ENCODE measurements at places on chromosomes 4 and X.

GRCh38 chrX:122046815-122047214, 999.4 kb downstream of the GLUD2 start:
- no peak for DNase-seq

- no peak for DNase-seq
These were observed 55.0 kb upstream of the PRDM5 start for GRCh38 chr4:120977435-120977997.

DNA sequence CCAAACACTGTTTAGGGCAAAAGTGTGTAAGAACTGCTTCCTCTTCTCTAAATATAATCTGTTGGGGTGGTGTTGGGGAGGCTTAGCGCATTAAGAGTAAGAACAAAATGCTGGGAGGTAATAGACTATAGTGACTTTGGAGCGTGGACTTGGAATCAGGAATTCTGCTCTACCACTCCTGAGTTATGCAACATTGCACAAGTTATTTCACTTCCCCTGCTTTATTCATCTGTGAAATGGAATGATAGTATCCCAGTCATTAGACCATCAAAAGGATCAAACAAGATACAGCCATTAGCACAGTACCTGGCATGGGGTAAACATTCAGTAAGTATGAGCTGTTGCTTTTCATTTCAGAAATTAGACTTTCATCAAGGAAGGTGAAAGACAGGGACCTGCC, 58.7 kb downstream of the IGFBP7 start:
- DNase-seq: no peak

DNA sequence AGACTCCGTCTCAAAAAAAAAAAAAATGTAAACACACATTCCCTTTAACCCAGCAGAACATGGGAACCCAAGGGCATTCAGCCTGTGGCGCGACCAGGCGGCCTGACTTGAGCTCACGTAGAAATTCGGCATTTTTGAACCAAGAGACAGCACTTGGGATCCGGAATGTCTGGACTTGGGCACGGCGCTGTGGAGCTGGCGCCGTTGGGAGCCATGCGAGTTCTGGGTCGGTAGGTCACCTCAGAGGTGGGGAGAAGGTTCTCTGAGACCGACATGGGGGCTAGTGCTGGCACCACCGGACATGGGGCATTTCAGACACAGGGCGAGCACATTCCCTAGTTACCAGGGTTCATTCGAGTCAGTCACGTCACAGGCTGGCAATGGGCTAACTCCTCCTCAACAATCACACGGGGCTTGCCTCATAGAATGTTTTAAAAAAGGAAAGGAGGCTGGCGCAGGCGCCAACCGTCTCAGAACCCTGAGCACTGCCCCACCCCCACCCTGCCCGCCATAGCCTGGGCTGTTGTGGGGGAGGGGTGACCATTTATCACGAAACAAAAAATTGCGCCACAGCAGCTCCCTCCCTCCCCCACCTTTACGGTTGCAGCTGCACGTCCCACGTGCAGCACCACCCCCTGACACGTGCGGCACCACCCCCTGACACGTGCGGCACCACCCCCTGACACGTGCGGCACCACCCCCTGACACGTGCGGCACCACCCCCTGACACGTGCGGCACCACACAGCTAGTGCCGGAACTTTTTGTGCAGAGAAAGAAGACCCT, at the start of gene TEX28:
TEX28 (minus strand) TSS at position 334 of the 784 bp plus-strand sequence. CDS start 3,007 bp downstream, outside the sequence.
- DNase-seq: no peak

DNA sequence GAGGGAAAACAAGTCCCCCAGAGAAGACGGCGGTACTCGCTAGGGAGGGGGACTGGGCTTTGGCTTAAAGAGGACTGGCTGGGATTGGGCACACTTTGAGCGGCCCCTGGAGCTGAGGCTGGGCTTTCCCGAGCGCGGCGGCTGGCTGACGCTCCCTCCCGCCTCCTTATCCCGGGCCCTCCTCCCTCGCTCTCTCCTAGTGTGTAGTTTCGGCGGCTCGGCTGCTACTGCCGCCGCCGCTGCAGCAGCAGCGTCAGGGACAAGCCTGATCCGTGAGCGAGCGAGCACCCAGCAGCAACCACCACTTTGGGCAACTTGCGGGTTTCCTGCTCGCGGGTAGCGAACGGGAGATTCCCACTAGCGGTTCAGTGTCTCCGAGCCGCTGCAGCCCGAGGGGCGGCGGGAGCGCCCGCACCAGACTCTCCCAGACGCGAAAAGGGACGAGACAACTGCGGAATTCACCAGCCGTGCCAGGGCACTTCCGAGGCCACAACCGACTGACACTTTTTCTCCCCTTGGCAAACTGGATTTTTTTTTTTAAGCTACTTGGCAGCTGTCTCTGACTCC, 632 bp upstream of the PCDH7 start:
- no peak for DNase-seq

- DNase-seq: no peak
These were observed 113.2 kb downstream of the USP9X start for GRCh38 chrX:41198410-41198809.

DNA sequence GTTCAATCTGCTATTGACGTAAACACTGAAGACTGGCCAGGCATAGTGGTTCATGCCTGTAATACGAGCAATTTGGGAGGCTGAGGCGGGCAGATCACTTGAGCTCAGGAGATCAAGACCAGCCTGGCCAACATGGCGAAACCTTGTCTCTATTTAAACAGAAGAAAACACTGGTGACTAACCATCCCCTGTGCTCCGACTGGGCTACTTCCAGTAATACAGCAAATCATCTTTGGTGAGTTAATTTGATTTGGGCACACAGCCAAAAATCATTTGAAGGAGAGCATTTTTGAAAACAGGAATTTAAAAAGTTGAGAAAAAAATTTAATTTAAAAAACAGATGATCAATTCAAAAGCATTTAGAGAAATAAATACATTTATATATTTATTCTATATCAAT, 52.0 kb downstream of the SEC24D start:
- DNase-seq: no peak

DNA sequence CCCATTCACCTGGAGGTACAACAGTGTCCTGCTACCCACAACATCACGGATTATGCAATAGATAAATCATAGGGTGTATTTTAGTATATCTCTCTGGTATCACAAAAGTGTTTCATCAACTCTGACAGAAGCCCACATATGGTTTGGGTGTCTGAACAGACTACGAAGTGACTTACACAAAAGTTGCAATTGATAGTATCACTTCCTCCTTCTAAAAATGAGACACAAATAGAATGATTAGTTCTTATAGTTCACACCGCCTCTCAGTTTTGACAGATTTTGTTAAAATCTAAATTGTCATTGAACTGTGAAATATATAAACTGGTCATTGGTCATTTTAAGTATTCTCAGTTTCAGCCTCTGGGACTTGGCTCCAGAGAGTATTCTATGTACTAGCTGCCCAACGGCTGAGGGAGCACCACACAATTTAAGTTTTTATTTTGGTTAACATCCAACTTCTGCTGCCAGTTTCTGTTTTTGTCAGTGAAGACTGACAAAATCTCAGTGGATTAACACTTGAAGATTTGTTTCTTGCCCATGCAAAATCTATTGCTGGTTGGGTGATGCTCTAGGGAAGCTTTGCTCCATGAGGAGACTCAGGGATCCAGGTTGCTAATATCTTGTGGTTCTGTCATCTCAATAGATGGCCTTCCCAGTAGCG, 113.8 kb upstream of the PUDP start:
- no peak for DNase-seq

DNA sequence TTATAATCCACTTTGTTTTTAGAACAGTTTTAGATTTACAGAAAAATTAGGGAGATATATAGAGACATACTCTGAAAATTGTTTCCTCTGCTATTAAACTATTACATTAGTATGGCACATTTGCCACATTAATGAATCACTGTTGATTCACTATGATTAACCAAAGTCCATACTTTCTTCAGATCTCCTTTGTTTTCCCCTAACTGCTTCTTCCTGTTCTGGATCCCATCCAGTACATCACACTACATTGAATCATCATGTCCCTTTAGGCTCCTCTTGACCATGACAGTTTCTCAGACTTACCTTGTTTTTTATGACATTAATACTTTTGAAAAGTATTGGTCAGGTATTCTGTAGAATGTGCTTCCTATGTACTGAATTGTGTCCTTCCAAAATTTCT, 109.2 kb upstream of the EDNRA start:
- no peak for DNase-seq

DNA sequence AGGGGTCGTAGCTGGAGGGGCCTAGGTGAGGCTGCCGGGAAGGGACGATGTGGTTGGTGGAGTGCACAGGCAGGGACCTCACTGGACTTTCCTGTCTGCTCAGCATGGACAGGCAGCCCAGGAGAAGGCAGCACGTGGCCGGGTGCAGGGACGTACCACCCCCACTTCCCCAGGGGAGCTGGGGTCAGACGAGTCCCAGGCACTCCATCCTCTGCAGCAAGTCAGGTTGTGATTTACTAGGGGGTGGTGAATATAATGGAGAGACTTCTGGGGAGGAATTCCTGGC, 1.5 kb upstream of the CTBP1 start:
- no peak for DNase-seq

DNA sequence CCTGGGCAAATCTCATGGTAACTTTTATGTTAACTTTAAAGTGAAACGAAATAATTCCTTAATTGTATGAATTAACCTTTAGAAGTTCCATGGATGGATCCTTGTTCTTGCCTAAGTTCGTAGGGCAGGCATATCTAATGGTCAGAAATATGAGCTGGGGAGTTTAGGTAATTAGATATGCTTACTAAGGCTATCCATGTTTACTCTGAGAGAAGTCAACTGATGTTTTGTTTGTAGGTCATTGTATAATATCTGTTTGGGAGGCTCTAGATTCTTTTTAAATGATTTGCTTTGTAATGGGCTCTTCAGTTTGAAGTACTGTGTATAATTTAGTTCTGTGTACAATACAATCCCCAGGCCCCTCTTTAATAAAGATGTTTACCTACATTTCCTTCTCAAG, 117.0 kb downstream of the DCK start:
- DNase-seq: no peak

GRCh38 chrX:132330156-132330729, 111.0 kb upstream of the RAP2C start:
- DNase-seq: no peak

DNA sequence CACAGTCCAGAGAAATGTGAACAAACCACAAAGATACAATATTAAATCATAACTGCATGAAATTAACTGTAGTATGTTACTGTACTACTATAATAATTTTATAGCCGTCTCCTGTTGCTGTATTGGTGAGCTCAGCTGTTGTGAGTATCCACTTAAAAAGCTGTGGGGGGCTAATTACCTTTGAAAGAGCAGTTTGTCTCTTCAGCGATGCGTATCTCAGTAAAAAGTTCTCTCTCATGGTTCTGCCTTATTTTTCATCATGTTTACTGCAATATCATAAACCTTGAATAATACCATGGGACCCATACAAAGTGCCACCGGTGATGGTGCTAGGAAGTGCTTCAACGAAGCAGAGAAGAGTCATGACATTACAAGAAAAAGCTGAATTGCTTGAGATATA, 8.4 kb upstream of the MSMO1 start:
- DNase-seq: no peak

DNA sequence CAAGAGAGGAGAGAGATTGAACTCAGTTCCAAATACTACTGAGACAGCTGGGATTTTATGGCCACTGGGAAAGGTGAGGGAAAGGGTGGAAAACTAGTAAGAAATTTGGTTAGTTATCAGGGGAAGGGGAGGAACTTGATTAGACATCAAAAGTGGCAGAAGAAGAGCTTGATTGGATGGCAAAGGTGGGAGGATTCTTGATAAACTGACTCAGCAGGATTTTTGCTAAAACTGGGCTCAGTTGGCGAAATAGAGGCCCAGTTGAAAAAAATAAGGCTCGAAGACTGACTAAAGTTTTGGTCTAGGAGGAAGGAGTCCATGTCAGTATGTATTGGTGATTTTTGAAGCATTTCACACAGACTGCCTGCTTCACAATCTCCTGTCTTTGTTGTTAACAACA, 10.0 kb downstream of the BEX3 start:
- no peak for DNase-seq

GRCh38 chr4:41661442-41662076, 87.0 kb downstream of the PHOX2B start:
- peak; percentile 86 for DNase-seq

GRCh38 chrX:102995316-102995715, 58.2 kb downstream of the RAB40AL start:
- no peak for DNase-seq

- DNase-seq: no peak
These were observed 76.8 kb downstream of the CFAP299 start for GRCh38 chr4:80412322-80412721.

- peak; percentile 95 for DNase-seq
These were observed at the start of gene PI4K2B for GRCh38 chr4:25233737-25234389. Gene PI4K2B (plus strand): TSS chr4:25234033. CDS start chr4:25234164, 131 bp downstream.

- DNase-seq: no peak
These were observed 12.0 kb downstream of the BST1 start for GRCh38 chr4:15714646-15715435.

DNA sequence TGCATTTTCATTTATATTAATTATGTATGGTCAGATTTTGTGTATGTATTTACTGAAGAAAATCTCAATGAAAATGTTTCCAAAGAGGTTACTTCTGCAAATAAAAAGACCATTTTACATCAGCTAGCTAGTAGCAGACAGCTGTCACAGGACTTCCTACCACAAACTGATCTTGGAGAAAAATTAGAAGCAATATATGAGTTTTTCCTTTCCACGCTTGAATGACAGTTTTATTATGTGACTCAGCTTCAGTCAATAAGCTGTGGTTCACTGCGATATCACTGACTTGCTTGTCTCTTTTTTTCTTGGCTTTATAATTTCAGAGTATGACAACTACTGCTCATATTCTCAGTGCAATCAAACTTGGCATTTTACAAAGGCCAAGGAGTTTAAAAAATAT, 787.4 kb upstream of the GALNTL6 start:
- DNase-seq: no peak

DNA sequence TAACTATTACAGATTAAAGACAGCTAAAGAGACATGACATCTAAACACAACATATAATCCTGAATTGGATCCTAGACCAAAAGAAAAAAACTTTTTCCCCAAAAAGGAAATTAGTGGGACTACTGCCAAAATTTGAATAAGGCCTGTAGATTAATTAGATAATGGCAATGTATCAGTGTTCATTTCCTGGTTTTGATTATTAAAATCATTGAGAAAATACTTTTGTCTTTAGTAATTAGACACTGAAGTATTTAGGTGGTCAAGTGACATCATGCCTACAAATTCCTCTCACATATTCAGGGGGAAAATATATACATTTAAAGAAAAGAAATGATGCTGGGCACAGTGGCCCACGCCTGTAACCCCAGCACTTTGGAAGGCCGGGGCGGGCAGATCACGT, 10.4 kb upstream of the USO1 start:
- DNase-seq: no peak

Measured in esophagus muscularis mucosa (tissue), 4 donors.